ENCODE measurements at places on chromosomes 12 and 14. TPM values are rescaled to one million over a fixed set of nuclear protein-coding genes. Genes with fewer than 3 reads are reported as not detected.

The PPP4R4 gene
- 2.2 TPM for total RNA-seq

DNA sequence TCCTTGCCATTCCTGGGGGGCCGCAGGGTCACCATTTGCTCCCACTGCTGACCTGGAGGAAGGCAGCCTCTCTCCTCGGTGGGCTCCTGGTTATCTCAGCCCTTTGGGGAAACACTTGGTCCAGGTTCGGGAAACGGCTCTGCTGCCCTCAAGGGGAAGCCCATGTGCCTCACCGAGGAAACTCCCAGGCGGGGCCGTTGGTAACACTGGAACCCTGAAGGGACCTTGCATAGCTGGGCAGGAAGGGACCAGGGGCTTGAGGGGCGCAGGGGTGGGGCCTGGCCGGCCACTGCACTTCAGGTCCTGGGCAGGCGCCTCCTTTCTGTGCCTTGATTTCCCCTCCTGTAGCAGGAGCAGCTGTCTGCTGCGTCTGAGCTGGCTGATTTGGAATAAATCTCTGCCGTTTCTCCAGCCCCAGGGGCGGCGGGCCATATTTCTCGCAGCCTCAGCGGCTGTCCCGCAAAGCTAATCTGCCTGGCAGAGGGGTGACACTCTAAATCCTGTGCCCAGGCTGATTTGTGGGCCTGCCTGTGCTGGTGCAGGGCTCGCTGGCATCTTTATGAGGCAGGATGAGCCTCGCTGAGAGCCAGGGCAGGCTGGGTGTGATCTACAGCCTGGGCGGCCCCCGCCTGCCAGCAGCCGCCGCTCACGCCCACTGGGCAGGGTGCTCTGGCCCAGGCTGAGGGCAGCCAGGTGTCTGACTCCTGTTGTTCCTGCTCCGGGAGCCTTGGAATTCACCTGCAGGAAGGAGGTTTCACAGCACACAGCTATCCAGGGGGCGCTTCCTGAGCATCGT is 49.7 kb downstream of the KIF26A start:
- no peak for DNase-seq

The GPR84 gene
- 2.3 TPM for total RNA-seq

The KRT78 gene
- not detected for total RNA-seq

DNA sequence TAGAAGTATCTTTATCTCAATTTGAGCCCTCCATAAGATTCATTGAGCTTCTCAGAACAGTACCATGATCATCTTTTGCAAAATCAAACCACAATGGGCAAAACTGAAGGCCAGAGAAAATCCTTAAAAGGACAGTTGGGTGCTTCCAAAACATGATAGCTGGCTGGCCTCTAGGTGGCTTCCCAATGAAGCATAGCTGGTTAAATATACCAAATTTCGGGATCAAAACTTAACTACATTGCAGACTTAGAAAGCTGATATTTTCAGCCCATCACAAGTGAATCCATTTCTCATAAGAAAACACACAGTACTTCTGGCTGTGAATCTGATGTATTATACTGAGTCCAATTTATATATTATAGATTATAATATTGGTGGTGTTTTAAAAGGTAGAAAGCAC is 15.3 kb upstream of the PIK3C2G start:
- DNase-seq, result no peak

GRCh38 chr12:52311285-52311648 is 9.9 kb downstream of the KRT83 start:
- DNase-seq, result no peak

The FAIM2 gene
- 0.49 TPM for total RNA-seq

GRCh38 chr14:71235875-71236274 is 328.6 kb downstream of the PCNX1 start:
- DNase-seq, result no peak

DNA sequence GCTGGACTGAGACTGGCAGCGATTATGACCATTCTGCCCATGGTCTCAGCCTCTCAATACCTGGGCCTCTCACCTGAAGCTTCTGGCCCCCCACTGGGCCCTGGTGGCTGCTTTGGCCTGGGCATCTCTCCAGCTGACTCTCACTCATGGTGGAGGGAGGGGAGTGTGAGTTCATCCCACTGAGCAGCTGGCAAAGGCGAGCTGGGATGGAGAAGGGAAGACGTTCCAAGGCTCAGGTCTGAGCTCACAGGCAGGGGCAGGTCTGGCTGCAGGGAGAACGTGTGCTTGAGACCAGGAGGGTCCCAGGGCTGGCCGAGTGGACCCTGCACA is 103.5 kb downstream of the TMEM121 start:
- DNase-seq, result no peak

DNA sequence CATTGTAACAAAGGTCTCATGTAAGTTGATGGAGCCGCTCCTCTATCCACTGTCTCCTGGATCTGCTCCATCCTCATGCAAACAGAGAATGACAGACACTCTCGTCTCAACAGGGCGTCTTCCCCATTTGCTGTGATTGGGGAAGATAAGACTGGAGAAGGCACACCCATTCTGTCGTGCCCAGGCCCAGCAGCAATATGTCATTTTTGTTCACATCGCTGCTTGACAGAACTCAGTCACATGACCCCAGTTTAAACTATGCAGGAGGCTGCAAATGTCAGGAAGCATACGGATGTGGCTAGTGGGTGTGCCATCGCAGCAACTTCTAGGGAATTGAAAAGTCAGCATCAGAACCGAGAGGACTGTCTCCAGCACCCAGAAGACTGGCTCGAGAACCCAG is 290.5 kb downstream of the TMEM132D start:
- DNase-seq, result no peak

DNA sequence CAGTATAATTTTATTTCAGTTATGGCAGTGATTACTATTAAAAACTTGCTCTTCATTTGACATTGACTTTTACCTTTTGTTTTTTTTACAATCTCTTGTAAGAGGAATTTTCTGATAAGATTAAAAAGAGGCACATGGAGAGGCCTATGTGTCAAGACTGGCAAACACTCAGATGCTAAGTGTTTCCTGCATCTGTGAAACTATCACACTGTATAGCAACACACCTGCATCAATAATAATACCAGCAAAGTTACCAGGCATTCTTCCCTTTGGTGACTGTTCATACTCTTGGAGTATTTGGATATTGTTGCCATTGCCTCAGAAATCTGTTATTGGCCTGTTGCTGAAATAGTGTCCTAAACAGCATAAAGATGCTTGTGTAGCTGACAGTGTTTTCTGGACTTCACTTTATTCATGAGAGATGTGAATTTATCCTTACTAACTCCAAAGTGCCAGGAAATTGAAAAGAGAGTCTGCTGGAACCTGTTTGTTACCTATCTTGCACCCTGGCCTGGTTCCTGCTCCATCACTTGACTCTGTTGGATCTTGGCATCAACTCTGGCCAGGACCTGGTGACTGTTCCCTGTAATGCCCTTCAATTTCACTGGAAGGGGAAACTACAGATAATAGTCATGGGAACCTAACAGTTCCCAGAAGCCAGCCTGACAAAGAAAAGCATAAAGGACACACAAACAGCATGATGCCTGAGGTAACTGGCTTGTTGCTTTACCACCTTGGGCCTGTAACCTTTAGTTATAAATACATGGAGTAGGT is 19.8 kb downstream of the SLC16A7 start:
- no peak for DNase-seq

The ASCL1 gene
- total RNA-seq, result 0.08 TPM

DNA sequence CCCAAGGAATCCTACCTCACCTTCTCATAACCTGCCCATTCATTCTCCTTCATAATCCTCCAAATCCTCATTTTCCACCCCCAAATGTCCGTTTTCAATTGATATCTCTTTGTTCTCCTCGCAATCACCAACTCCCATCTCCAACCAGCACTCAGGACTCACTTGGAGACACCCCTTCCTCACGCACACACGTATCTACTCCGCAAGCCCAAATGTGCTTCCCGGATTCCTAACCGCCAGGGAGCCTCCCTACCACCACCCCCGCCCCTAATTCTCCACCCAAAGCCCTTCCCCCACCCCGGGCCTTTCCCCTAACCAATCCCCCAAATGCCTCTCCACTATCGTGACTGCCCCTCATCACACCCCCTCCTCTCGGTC is 304 bp downstream of the KCTD10 start:
- no peak for DNase-seq

DNA sequence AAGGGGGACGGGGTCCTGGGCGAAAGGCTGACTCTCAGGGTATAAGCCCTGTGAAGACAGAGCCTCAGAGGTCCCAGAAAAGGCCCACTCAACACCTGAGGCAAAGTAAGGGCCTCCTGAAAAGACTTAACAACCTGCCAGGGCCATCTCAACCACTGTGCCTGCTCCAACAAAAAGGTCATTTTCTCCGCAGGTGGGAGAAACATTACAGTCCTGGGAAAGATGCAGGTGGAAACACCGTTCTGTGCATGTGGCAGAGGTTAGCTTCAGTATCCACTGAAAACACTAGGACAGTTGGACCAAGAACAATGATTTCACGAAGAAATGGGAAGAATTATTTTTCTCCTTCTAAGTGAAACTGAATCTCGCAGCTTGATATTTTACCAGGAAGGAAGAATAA is 50.9 kb downstream of the CCDC88C start:
- no peak for DNase-seq

- no peak for DNase-seq
Observed at GRCh38 chr12:82745807-82746206, 59.1 kb downstream of the TMTC2 start.

The DPPA3 gene
- not detected for total RNA-seq

- no peak for DNase-seq
Observed at GRCh38 chr14:21534576-21534975, 8.4 kb upstream of the SALL2 start.

The OVCH1 gene
- not detected for total RNA-seq

DNA sequence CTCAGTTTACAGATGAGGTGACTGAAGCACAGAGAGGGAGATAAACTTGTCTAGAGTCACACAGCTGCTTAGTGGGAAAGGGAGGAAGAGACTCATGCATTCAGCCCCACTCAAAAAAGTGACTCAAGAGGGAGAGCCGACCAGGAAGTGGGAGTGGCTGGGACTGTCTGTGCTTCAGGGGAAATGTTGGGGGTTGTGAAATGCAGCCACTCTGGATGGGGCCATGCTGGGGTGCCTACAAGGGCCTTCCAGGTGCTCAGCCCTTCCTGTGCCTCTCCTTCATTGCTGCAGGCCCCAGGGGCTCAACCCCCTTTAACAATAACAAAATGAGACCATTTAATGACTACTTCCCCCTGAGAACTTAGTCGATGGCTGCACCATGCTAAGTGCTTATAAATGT is 41.8 kb downstream of the CACNA1C start:
- no peak for DNase-seq
